Brain (organoid and tissue), 16 donors: ENCODE measurements at places on chromosomes 1 and 21.
A peak's percentile ranks its signal among the peaks of the same experiment; 100 is the strongest.

DNA sequence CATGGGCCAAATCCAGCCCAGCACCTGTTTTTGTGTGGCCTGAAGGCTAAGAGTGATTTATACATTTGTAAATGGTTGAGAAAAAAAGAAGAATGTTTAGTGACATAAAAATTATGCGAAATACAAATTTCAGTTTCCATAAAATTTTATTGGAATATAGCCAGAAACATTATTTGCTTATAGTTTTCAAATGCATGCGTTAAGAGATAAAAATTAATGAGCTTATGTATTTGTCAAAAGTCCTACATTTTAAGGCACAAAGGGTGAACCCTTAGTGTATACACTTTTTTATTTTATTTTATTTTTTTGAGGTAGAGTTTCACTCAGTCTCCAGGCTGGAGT is 2.1 kb downstream of the MORC3 start:
- DNase-seq: no peak

GRCh38 chr1:87045761-87046304 is 131.4 kb downstream of the HS2ST1 start:
- DNase-seq: no peak

DNA sequence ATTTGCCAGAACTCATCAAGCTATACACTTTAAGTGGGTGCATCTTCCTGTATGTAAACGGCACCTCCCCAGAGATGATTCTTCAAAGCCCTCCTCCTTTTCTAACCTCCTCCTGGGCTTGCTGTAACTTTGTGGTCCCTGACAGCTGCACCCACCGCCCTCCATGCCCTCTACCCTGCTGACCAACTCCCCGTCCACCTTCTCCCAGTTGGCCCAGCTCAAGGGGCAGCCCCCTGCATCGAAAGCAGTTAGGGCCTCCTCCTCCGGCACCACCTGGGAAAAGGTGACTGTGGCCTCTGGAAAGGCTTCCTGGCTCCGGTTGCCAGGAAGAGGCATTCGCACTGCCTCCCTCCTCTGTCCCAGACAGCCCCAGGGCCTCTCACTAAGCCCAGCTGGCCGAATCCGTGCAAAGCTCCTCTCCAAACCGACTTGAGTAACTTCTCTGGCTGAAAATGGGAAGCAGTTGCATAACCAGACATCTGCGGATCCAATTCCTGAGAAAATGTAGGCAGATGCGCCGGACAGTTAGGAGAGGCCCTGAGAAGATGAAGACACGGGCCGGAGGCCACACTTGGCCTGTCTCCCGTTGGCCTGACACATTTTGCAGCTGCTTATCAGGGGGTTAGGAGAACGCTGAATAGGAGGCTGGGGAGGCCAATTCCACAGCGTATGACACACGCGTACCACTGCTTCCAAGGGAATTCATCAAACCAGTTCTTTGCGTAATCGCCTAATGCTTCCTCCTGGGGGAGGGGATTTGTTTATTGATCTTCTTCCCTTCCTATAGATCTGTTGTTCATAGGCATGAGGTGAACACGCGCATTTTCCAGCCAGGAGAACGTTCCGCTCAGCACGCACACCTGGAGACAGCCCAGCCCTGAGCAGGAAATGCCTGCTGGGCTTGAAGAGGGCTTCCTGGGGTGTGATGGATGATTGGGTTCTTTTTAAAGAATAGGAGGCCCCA is 48.7 kb upstream of the COL6A2 start:
- DNase-seq: no peak

DNA sequence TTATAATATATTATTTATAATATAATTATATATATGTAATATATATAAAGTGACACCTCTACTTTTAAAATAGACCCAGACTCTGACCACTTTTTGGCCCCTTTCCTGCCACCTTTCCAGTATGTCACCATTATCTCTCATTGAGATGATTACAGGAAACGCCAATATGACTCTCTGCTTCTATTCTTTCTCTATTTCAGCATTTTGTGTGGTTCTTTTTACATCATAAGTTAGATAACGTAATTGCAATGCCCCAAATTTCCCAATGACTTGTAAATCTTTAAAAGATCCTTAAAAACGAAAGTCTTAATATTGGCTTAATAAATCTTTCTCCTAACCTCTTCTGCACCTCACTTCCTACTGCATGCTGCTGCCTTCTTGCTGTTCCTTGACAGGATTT is 8.1 kb upstream of the GBP5 start:
- no peak for DNase-seq

- DNase-seq: peak; percentile 60
Measured at GRCh38 chr1:234602334-234603220, 7.4 kb downstream of the IRF2BP2 start.

GRCh38 chr1:63634471-63634870 is 41.3 kb downstream of the PGM1 start:
- no peak for DNase-seq

GRCh38 chr1:167797015-167797414 is 75.2 kb downstream of the MPZL1 start:
- DNase-seq: no peak

DNA sequence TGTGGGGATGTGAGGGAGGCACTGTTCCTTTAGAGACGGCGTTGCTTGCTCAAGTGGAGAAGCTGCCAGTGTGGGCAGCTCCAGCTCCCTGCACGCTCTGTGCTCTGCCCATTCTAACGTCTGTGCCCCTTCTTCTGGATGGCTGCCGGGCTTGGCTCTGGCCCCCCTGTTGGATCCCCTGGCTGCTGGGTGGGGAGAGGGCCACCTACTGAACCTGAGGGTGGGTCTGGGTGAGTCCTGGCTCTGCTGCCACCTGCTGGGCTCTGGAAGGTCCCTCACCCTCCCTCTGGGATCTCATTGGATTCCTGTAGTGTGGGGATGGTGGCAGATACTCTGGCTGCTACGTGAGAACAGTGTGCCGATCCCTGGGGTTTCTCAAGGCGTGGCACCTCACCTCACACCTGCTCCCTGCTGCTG is 5.0 kb downstream of the PFKL start:
- peak; percentile 58 for DNase-seq

DNA sequence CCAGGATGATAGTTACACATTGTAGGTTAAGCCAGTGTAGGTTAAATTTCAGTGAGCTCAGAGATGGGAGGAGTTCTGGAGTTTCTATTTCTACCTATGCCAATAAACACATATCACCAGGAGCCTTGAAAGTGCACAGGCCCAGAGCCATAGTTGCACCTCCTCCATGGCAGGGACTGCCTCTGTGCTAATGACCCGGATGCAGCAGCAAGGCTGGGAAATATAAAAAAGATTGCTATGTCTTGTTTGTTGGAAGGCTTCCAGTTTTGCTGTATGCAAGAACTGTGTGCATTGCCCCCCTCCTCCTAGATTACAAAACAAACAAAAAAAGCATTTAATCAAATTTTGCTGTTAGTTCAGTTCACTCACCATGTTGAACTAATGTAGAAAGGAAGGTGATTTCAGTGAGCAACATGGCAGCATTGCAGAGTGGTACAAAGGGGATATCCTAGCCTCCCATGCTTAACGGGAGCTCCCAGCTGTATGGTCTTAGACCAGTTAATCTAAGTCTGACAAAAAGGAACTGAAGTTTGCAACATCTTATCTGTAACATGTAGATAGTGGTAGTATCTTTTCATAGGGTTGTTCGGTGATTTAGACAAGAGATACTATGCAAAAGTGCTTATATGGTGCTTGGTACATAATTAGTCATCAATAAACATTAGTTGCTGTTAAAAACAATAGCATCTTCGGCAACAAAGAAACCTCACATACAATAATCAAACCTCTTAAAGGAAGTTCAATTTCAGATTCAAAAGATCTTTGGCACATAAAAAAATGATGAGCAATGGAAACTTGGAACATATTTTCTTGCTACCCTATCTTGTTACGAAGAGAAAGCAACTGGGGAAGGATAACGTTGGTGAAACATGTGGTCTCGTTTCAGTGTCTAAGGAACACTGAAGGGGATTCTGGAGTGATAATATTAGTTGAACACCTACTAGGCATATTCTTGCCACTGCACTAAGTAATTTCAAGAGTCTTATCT is 309.5 kb downstream of the ASTN1 start:
- DNase-seq: no peak

GRCh38 chr1:46334030-46334384 is 6.6 kb upstream of the NSUN4 start:
- DNase-seq: no peak

- peak; percentile 92 for DNase-seq
Measured at GRCh38 chr21:38989745-38990423, 184.2 kb downstream of the ETS2 start.

DNA sequence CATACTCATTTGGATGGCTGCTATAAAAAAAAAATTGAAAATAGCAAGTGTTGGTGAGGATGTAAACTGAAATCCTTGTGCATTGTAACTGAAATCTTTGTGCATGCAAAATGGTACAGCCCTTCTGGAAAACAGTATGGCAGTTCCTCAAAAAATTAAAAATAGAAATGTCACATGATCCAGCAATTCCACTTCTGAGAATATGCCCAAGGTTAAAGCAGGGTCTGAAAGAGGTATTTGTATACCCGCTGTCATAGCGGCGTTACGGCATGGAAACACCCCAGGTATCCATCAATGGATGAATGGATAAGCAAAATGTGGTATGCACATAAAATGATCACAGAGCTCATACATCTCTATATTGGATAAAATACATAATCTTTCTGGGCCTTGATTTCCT is 116.7 kb downstream of the RUSC1 start:
- peak; percentile 31 for DNase-seq

- DNase-seq: no peak
Measured at GRCh38 chr1:110160538-110161100, 10.3 kb downstream of the SLC6A17 start.

GRCh38 chr1:18977428-18977827 is 21.0 kb upstream of the IFFO2 start:
- no peak for DNase-seq

DNA sequence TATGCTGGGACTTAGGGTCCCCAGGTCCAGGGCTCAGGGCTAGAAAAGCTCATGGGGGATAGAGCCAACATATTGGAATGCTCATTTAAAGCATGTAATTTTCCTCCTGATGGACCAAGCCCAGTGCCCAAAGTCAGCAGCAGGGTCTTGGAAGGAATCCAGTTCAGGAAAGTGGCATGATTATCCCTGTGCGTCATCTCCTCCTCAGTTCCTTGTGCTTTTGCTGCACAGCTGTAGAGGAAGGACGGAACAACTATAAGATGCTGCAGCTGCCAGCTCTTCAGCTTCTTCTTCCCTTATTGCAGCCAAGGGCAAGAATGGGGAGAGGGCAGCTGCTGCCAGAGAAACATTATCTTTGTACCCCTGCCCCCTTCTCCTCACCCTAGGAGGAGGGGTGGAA is 58.4 kb downstream of the OVGP1 start:
- DNase-seq: peak; percentile 12

DNA sequence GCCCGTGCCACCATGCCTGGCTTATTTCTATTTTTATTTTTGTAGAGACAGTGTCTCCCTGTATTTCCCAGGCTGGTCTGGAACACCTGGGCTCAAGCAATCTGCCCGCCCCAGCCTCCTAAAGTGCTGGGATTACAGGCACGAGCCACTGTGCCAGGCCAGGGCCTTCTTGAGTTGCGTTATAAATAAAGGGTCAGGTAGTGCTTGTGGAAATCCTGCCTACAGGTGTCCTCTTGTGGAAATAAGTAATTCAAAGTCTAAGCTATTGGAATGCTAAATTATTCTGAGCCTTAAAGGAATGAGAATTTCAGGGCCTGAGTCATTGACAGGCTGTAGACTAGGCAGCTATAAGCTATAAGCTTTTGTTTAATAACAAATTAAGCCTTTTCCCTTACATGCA is 8.1 kb upstream of the SFT2D2 start:
- no peak for DNase-seq

GRCh38 chr1:181104790-181105133 is 16.3 kb downstream of the IER5 start:
- DNase-seq: peak; percentile 54

DNA sequence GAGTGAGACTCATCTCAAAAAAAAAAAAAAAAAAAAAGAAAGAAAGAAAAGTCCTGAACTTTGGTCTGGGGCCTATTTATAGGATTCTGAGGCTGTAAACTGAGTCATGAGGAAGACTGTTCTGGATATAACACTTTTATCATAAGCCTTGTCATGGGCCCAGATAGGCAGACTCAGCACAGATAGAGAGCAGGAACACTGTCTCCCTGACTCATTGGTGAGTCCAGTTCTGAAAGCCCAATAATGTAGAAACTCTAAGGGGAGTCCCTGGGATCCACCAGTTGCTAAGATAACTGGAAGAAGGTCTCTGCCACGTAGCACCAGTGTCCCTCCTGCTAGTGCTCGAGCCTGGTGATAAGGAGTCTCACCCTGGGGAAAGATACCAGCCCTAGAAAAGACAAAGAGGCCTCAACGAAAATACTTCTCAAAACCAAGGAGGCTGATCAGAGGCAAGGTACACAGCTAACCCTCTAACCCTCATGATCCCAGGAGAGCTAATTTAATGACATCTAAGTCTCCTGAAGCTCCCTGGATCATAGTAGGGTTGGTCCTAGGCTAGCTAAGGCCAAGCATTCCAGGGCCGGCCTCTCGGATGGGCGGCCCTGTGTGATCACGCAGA is 43.5 kb downstream of the LPAR3 start:
- DNase-seq: no peak

DNA sequence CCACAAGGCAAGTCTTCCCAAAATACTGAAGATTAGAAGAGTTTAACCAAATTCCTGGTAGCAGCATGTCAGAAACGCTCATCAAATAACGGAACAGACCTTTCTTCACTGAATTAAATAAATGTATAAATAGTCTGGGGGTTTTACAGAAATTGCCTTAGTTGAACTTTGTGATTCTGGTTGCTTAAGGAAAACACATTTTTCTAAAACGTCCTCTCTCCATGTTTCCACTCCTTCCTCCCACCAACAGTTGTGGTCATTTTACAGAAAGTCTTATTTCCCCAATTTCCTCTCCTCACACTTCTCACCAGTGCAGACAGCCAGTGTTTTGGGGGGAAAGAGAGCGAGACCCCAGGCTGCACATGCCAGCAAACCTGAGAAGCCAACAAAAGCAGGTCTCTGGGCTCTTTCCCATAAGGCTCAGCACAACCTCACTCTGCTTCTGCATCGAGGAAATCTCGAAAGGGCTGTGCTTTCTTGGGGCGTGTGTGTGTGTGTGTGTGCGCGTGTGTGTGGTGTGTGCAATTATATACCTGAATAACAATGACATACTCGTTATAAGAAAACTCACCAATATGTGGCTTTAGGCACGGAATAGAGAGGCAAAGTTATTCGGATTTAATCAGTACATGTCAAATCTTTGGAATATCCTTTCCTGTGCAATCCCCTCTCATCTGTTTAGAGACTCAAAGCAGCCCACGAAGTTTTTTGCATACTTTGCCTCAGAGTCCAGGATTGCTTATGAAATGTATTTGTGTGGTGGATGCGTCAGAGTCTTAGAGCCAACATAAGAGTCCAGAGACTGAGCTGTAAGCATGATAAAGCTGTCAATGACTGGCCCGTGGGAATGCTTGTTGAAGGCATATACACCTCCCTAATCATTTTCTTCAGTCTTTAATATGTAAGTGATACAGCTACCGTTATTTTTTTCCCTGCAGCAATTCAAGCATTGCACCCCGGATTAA is 2.0 kb downstream of the KCNJ15 start:
- no peak for DNase-seq

DNA sequence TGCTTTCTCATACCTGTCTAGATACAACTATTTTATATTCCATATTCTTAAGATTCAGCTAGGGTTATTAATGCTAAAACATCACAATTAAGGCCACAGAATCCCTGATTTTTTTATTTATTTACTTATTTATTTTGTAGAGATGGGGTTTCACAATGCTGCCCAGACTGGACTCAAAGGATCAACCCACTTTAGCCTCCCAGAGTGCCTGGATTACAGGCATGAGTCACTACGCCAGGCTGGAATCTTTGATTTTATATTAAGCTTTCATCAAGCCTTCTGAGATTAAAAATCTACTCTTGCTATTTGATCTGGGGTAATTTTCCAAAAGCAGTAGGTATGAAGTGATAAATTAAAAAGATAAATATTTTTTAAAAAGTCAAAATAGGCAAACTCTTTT is 38.9 kb downstream of the MCOLN2 start:
- no peak for DNase-seq
